Cardiac fibroblast (primary cell): ENCODE measurements at places on chromosomes 11 and 22.

GRCh38 chr11:910044-910588 is 494 bp downstream of the CHID1 start:
- DNase-seq, result no peak

- peak; percentile 25 for DNase-seq
Measured at GRCh38 chr11:2700415-2701211, 819 bp upstream of the KCNQ1OT1 start.

- DNase-seq, result no peak
Measured at GRCh38 chr22:26545385-26545784, 33.1 kb upstream of the TFIP11 start.

GRCh38 chr11:63404161-63404935 is 34.8 kb downstream of the SLC22A9 start:
- DNase-seq, result no peak

DNA sequence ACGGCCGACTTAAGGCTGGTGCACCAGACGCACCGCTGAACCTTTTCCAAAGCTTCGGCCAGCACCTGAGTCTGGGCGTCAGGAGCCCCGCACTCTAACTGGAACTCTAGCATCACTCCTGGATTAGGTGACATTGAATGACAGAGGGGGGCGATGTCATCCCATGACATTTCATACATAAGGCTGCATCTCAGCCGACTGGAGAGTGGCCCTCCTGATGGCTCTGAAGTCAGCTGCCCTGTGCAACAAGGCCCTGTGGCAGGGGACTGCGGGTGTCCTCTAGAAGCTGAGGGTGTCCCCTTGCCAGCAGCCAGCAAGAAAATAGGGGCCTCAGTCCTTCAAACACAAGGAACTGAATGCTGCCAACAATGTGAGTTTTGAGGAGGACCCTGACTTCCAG is 10.1 kb upstream of the FADS3 start:
- DNase-seq, result no peak

GRCh38 chr11:40513281-40513680 is 946.2 kb downstream of the LRRC4C start:
- no peak for DNase-seq

- peak; percentile 68 for DNase-seq
Measured at GRCh38 chr11:14384338-14384737, 25.4 kb upstream of the RRAS2 start.

DNA sequence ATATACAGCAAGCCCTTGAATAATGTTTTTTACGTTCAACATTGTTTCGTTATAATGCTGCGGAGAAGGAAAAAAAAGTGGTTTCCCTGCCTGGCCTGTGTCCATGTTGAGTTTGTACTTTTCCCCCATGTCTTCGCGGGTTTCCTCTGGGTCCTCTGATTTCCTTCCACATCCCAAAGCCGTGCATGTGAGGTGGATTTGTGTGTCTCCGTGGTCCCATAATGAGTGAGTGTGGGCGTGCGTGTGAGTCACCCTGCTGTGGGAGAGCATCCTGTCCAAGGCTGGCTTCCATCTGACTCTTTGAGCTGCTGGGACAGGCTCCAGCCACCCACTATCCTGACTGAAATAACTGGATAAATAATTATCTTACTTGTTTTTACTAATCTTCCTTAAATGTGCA is 29.6 kb upstream of the SNX19 start:
- peak; percentile 72 for DNase-seq

- no peak for DNase-seq
Measured at GRCh38 chr11:63532799-63533475, 3.7 kb upstream of the PLAAT4 start.

DNA sequence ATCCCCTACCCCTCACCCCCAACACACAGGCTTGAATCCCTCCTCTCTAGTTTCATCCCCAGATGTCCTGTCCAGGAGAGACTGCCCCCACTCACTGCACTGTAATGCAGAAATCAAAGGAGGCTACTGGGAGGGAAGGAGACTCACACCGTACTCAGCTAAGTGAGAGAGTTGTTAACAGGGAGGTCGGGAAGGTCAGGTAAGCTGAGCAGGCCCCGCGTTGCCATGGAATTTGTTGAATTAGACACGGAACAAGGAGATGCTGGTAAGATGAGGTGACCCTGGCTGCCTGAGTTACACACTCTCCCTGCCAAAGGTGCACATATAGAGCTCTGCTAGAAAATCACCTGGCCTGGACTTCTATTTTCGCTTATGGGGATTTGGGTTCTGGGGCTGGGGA is 197.9 kb downstream of the NXPE2 start:
- no peak for DNase-seq

DNA sequence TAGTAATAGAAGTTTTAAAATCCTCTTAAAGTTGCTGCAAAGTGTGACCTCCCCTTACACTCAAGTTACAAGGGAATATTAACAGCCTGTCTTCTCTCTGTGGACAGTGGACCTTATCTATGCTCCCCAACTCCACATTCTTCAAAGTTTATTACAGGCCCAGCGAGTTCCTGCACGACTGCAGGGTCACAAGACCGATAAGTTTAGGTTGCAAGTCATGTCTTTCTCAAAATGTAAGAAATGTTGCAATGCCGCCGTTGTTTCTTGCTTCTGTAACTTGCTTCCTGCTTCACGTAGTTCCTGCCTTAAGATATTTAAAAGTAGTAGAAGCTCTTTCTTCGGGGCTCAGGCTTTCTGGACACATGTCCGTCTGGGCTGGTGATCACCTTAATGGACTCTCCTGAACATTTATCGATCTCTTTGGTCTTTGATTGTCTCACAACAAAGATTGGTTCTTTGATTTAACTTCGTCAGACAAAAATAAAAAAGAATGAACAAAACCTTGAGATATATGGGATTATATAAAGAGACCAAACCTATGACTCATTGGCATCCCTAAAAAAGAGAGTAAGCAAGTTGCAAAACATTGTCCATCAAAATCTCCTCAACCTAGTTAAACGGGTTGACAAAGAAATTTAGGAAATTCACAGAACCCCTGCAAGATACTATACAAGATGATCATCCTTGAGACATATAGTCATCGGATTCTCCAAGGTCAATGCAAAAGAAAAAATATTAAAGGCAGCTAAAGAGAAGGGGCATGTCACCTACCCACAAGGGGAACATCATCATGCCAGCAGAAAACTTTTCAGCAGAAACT is 45.4 kb upstream of the GLYAT start:
- no peak for DNase-seq

- DNase-seq, result no peak
Measured at GRCh38 chr11:3934658-3935057, 79.2 kb downstream of the STIM1 start.

- DNase-seq, result no peak
Measured at GRCh38 chr11:46388619-46389449, 2.7 kb downstream of the CHRM4 start.

GRCh38 chr11:45238724-45239123 is 47.4 kb downstream of the SYT13 start:
- DNase-seq, result peak; percentile 69

GRCh38 chr22:30555282-30556210 is 9.0 kb upstream of the SEC14L6 start:
- no peak for DNase-seq

DNA sequence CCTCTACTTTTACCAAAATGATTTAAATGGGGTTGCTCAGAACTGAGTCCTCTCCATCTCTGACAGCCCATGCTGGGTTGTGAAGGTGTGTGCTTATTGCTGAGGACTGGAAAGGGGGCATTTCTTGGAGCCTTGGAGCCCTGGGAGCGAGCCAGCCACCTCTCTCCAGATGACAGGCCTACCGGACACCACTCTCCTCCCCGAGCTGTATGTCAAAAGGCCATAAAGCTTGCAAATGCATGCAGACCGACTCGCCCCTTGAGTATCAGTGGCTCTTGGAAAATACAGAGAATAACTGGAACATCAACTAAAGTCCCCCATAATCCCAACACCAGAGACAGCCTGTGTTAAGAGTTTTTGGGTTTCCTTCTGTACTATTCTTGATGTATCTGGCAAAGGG is 67.9 kb upstream of the PITPNB start:
- DNase-seq, result no peak

DNA sequence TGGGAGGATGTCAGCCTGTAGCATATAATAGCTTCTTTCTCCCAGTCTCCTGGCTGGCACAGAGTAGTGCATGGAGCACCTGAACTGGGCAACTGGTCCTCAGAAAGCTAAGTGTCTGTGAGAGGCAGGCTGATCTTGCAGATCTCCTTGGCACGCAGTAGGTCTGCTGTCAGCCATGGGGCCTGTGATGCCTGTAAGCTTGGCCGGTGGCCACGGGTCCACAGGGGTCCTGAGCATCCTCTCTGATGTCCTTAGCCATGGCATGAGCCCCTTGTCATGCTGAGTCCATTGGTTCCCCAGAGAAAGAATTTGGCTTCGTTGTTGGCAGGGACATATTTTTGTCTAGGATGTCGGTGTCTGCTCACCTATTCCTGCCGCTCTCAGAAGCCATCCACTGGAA is 25.0 kb downstream of the AMPD3 start:
- DNase-seq, result no peak

GRCh38 chr11:611001-611996 is 4.5 kb downstream of the IRF7 start:
- no peak for DNase-seq

- DNase-seq, result no peak
Measured at GRCh38 chr11:46348566-46349401, 1.5 kb downstream of the DGKZ start.

- no peak for DNase-seq
Measured at GRCh38 chr11:78938971-78939370, 364.3 kb upstream of the NARS2 start.

DNA sequence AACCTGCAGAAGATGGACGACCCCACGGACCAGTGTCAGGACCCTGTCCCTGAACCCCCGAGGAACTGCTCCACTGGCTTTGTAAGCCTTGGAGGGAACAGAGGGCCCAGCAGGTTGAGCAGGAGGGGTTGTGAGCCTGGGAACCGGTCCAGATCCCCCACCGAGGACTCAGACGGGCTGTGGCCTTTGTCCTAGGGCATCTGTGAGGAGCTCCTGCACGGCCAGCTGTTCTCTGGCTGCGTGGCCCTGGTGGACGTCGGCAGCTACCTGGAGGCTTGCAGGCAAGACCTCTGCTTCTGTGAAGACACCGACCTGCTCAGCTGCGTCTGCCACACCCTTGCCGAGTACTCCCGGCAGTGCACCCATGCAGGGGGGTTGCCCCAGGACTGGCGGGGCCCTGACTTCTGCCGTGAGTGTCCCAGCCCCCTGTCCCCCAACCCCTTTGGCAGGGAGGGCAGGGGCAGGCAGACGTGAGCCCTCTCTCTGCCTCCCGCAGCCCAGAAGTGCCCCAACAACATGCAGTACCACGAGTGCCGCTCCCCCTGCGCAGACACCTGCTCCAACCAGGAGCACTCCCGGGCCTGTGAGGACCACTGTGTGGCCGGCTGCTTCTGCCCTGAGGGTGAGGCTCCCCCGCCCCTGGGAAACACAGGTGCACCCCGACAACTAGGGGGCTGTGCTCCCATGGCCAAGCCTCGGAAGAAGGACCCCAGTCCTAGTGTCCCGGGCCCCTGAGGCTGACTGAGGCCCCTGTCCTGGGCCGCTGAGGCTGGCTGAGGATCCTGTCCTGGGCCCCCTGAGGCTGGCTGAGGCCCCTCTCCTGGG is 6.4 kb downstream of the MUC5AC start:
- DNase-seq, result no peak

DNA sequence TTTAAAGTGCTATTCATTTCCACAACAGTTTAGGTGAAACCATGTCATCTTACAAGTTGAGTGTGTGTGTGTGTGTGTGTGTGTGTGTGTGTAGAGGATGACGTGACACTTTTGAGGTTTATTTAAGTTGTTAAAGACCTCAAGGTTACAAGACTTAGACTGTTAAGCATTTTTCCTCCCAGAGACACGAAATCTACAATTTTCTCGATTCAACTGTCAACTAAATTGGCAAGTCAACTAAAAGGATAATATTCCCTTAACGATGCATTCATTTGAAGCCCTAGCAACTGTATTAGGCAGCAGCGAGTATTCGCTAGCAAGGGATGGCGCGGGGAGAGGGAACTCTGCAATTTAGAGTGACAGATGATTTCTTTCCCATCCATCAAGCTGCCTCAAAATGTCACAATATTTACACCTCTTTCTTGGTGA is 17.6 kb upstream of the BDNF start:
- no peak for DNase-seq
